ENCODE measurements at places on chromosomes 4 and X.

DNA sequence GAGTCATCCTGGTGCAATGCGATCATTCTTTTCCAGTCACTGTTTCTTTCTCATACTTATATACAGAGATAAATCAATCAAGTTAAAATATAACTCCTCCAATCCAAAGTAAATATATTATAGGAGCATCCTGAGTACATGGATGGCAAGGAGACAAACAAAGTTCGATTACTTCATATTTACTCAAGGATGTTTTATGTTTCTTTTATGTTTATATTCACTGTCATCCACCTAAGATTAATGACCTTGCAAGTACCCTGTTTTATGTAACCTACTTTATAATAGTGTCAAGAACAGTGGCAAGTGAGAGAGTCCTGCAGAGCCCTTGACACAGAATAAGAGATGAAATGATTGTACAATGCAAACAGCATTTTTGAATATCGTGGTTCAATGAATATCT, at the start of gene UGT2B11:
TSS of gene UGT2B11 (minus strand) at position 33 of the 400 bp plus-strand sequence. CDS start at position 7, 26 bp downstream.
- no peak for DNase-seq

- DNase-seq = no peak
Observed at GRCh38 chr4:146638786-146639505, at the start of gene POU4F2. TSS of gene POU4F2 (plus strand) at chr4:146638893. CDS start at chr4:146639141, 248 bp downstream.

- DNase-seq = peak; percentile 7
Observed at GRCh38 chrX:15855568-15856221, 1.1 kb upstream of the AP1S2 start.

GRCh38 chr4:56465599-56466295, 1.7 kb upstream of the SRP72 start:
- DNase-seq = peak; percentile 23

DNA sequence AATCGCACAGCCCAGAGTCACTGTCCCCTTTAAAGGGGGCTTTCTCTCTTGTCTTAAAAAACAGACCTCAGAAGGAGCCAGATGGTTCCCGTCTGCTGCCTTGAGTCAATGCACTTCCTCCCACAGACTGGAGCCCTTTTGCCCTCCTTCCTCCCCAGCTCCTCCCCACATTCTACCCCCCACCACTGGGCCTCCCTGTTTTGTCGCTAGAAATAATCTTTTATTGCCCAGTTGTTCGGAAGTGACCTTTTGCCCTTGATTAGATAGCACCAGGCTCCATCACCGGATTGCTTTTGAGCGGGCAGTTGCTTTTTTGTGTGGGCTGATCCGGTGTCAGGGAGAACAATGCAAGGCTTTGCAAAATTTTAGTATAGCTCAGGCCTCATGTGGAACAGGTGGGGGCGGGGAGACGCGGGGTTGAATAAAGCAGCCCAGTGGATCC, 47.7 kb downstream of the SPRY1 start:
- DNase-seq = no peak

DNA sequence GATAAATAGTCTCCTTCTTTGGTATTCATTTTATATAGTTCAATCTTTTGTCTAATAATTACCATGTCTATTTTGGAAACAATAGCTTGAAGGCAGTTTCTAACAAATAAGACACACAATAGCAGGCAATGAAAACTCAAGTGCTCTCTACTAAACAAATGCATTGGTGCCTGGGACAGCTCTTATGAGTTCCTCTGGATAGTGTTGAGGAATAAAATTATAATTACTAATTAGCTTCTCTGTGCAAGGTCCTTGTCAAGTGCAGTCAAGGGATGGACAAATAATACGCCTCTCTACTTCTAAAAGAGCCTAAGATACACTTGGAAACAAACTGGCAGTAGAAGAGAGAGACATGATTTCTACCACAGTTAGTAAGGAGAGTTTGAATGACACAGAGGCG, 229.0 kb upstream of the GLRA2 start:
- no peak for DNase-seq

- DNase-seq = peak; percentile 18
Observed at GRCh38 chrX:41384051-41384705, 50.2 kb downstream of the DDX3X start.

- DNase-seq = no peak
Observed at GRCh38 chr4:96016634-96017299, 176.9 kb downstream of the PDHA2 start.

DNA sequence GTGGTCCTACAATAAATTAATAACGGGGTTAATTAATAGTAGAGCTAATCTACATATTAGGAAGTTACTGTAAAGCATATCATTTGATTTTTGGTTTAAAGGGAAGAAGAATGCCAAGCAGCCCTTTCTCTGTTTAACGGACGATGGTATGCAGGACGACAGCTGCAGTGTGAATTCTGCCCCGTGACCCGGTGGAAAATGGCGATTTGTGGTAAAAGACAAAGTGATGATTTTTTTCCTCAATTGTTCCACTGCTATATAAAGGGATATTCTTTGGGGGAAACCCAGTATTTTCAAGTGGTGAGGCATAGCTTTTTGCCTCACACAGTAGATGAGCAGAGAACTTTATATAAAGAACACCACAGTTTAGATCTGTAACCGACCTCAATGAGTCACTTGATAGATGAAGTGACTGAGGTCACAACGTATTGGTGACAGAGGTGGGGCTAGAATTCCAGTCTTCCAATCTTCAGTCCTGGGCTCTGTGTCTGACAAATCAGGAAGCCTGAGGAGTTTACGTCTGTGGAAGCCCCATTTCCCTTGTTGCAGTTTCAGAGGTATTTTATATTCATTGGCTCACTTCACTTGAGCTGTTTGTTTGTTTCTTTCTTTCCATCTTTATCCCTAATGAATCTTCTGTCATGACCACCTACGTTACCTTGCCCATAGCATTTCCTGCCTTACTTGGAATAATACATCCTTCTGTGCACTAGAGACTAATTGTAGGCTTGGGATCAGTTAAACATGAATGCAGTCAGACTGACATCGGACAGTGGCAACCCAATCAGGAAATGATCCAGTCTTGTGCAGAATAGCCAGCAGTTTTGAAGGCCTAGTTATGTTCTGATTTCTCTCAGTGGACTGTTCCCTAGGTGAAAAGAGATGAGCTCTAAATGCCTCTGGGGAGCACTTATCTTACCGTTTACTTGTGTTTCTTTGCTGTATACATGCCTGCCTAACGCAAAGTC, 30.1 kb downstream of the ZRSR2 start:
- DNase-seq = no peak

DNA sequence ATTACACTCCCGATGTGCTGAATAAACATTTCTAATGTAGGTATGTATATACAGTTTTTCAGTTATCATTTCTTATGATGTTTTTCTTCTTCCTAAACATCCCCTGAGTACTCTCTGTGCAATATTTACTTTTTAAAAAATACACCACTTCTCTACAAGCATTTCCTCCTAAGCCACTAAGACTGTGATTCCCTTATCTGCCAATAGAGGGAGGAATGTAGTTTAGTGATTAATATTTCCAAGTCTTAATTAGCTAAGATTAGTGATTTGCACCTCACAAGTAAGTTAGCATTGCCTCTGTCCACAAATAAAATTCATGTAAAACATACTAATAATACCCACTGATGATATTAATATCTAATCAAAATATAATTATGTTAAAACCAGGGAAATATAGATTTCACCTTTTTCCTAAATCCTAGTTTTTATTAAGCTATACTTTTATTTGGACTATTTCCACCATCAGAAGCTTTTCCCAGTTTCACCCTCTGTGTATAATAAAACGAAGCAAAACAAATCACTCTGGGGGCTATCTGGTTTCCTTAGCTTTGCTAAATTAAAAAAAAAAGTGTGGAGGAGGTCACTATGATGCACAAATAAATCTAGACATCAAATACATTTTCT, 909.1 kb downstream of the FAT4 start:
- no peak for DNase-seq

- no peak for DNase-seq
Observed at GRCh38 chr4:18869166-18869565, 847.6 kb upstream of the LCORL start.

- no peak for DNase-seq
Observed at GRCh38 chr4:158538911-158539310, 17.2 kb downstream of the RXFP1 start.

- DNase-seq = no peak
Observed at GRCh38 chr4:78720204-78720603, 55.9 kb upstream of the BMP2K start.

DNA sequence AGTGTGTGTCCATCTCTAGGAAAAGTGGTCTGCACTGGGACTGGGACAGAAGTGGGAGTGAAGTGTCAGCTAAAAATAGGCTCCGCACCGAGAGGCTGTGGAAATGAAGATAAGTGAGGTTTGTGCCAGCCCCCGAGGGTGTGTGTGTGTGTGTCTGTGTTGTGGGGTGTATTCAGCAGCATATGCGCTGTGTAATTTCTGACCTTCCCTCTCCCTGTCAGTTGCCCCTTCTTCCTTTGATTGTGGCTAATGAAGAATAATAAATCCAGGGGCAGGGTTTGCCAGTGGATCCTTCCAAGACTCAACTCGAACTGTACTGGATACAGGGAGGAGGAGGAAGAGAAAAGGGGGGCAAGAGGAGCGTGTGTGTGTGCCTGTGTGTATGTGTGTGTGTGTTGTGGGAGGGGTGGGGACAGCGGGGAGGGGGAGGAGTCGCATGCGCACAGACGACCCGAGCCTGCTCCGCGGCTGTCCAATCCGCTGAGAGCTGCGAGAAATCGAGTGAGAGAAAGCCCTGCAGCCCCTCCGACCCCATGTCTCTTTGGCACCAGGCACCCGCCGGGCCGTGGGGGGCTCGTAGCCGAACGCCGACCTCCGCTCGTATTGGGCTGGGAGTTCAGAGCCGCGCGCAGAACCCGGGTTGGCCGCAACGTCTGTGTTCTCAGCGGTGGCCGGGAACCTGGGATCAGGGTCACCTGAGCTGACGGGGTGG, 916 bp upstream of the POU4F2 start:
- DNase-seq = no peak

- DNase-seq = no peak
Observed at GRCh38 chr4:114137984-114138383, 158.5 kb upstream of the ARSJ start.

DNA sequence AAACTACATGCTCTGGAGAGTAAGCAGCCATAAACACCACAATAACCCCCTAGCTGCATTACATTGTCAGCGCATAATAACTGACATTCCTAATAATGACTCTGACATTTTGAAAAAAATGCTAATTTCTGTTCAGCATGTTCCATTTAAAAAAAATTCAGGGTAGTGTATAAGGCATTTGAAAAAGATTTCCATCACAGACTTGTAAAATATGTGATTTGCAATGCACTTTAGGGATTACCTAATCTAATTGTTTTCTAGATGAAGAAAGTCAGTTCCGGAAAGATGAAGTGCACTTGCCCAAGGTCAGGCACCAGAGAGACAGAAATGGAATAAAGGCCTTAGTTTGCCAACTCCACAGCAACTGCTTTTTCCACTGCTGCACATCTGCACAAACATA, 55.3 kb downstream of the FANCB start:
- DNase-seq = no peak

DNA sequence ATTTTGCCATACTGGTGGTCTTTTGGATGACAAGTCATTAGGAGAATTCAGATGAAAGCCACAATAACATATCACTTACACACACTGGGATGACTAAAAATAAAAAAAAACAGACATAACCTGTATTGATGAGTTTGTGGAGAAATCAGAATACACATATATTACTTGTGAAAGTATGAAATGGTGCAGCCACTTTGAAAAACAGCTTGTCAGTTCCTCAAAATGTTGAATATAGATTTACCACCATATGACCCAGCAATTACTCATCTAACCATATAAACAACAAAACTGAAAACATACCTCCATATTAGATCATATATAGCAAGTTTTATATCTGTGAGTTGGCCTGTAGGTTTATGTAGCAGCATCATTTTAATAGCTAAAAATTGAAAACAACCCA, 608.7 kb downstream of the TLL1 start:
- no peak for DNase-seq

DNA sequence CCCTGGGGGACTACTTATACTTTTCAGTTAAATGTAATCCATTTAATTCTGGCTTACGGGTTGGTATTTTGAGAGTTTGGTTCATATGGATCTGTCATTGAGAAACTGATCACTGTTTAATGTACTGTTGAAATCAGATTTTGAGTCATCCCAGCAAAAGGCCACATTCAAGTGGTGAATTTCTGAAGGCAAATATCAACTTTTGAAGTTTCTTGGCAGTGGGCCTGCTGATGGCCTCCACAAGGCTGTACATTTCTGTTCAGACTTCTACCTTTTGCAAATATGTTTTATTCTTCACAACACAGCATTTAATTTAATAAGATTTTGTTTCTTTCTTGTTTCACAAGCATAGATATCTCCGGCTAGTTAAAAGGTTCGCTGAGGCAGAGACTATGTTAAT, 138.7 kb downstream of the PDGFC start:
- no peak for DNase-seq

GRCh38 chrX:71996826-71997225, 86.2 kb downstream of the NHSL2 start:
- DNase-seq = no peak

DNA sequence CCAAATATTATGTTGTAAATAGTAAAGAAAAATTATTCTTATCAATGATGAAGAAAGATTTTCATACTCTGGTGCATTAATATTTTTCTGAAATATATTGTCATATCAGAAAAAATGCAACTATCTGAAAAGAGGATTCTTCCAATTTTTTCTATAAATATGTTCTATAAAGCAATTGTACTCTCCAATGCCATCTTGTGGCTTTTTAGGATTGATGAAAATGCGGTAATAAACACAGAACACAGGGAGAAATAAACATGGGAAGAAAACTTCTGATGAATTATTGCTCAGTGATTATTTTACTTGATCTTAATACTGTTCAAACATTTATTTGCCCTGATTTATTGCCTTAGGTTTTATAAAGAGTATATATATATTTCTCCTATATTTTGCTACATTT, 215.4 kb downstream of the IL1RAPL1 start:
- DNase-seq = no peak

GRCh38 chrX:26649534-26649933, 433.6 kb downstream of the MAGEB5 start:
- DNase-seq = peak; percentile 13

DNA sequence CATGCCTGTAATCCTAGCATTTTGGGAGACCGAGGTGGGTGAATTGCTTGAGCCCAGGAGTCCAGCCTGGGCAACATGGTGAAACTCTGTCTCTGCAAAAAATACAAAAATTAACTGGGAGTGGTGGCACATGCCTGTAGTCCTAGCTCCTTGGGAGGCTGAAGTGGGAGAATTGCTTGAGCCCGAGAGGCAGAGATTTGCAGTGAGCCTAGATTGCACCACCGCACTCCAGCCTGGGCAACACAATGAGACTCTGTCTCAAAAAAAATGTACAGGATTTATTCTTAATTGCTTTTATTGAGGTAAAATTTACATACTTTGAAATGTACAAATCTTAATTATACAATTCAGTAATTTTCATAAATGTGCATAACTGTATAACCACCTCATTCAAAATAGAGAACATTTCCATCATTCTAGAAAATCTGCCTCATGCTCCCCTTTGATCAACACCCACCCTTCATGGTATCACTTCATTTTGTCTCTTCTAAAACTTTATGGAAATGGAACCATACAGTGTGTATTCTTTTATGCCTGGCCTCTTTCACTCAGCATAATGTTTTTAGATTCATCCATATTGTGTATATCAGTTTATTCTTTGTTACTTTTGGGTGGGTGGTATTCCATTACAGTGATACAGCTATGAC, 39.1 kb downstream of the SNX25 start:
- no peak for DNase-seq
